Aortic smooth muscle cell (primary cell): ENCODE measurements at places on chromosomes 7 and 10. TPM values are rescaled to one million over a fixed set of nuclear protein-coding genes. Genes with fewer than 3 reads are reported as not detected.

GPR22 gene
- not detected in 2 replicates for total RNA-seq

TRPV6 gene
- under 0.01 and 0.13 TPM in 2 replicates for total RNA-seq

AGBL3 gene
- 1.6 and 1.7 TPM in 2 replicates for total RNA-seq

MMP21 gene
- not detected in 2 replicates for total RNA-seq

KLF14 gene
- not detected in 2 replicates for total RNA-seq

ODAD2 gene
- 0.40 and 0.68 TPM in 2 replicates for total RNA-seq

CALN1 gene
- not detected in 2 replicates for total RNA-seq

CFAP46 gene
- 0.19 and 0.79 TPM in 2 replicates for total RNA-seq

SVOPL gene
- total RNA-seq = not detected in 2 replicates

OR2A5 gene
- not detected in 2 replicates for total RNA-seq

TAS2R5 gene
- 0.79 and 0.81 TPM in 2 replicates for total RNA-seq

SPDYE5 gene
- not detected in 2 replicates for total RNA-seq

IGFBP1 gene
- 0.37 and 2.1 TPM in 2 replicates for total RNA-seq

SFRP4 gene
- 13.7 and 35.0 TPM in 2 replicates for total RNA-seq

TACC2 gene
- total RNA-seq = 9.6 and 14.1 TPM in 2 replicates

CLDN15 gene
- 1.4 and 1.8 TPM in 2 replicates for total RNA-seq

STAMBPL1 gene
- 22.2 and 64.6 TPM in 2 replicates for total RNA-seq

MINPP1 gene
- total RNA-seq = 19.5 and 25.9 TPM in 2 replicates

SPAM1 gene
- not detected in 2 replicates for total RNA-seq

AGMO gene
- total RNA-seq = 0.93 and 1.6 TPM in 2 replicates

SYPL1 gene
- total RNA-seq = 41.9 and 61.1 TPM in 2 replicates

TRIM56 gene
- total RNA-seq = 21.1 and 23.5 TPM in 2 replicates

INA gene
- 0.26 and 0.44 TPM in 2 replicates for total RNA-seq

UNCX gene
- not detected in 2 replicates for total RNA-seq

GPNMB gene
- total RNA-seq = 172 and 285 TPM in 2 replicates

CCDC7 gene
- 12.4 and 16.8 TPM in 2 replicates for total RNA-seq

TMEM196 gene
- not detected in 2 replicates for total RNA-seq

ANKRD26 gene
- 7.7 and 8.6 TPM in 2 replicates for total RNA-seq

RSPH10B2 gene
- 0.19 TPM in 1 of 2 replicates, not detected in the other for total RNA-seq

GIMAP7 gene
- total RNA-seq = 0.44 and 1.8 TPM in 2 replicates

IRF5 gene
- under 0.01 TPM in 1 of 2 replicates, not detected in the other for total RNA-seq

FGF8 gene
- not detected in 2 replicates for total RNA-seq

CALY gene
- not detected in 2 replicates for total RNA-seq

PPP1R9A gene
- 0.81 and 0.92 TPM in 2 replicates for total RNA-seq

TMEM176B gene
- 0.13 TPM in 1 of 2 replicates, not detected in the other for total RNA-seq

FKBP6 gene
- not detected in 2 replicates for total RNA-seq

ANK3 gene
- 317 and 464 TPM in 2 replicates for total RNA-seq

CYP3A7 gene
- not detected in 2 replicates for total RNA-seq

SLC26A3 gene
- total RNA-seq = not detected in 2 replicates

SNX13 gene
- 33.2 and 43.0 TPM in 2 replicates for total RNA-seq

GJD4 gene
- total RNA-seq = not detected in 2 replicates

PVRIG gene
- total RNA-seq = not detected in 2 replicates

ZP3 gene
- total RNA-seq = 0.92 and 0.99 TPM in 2 replicates

CLDN3 gene
- total RNA-seq = not detected in 2 replicates

FZD8 gene
- 8.6 and 23.1 TPM in 2 replicates for total RNA-seq

P4HA1 gene
- total RNA-seq = 122 TPM in 2 replicates

INMT gene
- total RNA-seq = 3.5 and 4.6 TPM in 2 replicates

FGFBP3 gene
- total RNA-seq = 0.56 and 1.1 TPM in 2 replicates

OR6B1 gene
- total RNA-seq = not detected in 2 replicates

PTPN20 gene
- 0.92 and 0.99 TPM in 2 replicates for total RNA-seq

COL26A1 gene
- 0.12 TPM in 1 of 2 replicates, not detected in the other for total RNA-seq

UPP1 gene
- total RNA-seq = 12.3 and 19.7 TPM in 2 replicates

GALNT17 gene
- total RNA-seq = not detected in 2 replicates

HOXA5 gene
- not detected in 2 replicates for total RNA-seq

LBX1 gene
- not detected in 2 replicates for total RNA-seq

HDAC9 gene
- total RNA-seq = 21.5 and 83.2 TPM in 2 replicates
